Mesenteric fat pad (tissue), 1 donor: ENCODE measurements at places on chromosomes 1 and 21.

DNA sequence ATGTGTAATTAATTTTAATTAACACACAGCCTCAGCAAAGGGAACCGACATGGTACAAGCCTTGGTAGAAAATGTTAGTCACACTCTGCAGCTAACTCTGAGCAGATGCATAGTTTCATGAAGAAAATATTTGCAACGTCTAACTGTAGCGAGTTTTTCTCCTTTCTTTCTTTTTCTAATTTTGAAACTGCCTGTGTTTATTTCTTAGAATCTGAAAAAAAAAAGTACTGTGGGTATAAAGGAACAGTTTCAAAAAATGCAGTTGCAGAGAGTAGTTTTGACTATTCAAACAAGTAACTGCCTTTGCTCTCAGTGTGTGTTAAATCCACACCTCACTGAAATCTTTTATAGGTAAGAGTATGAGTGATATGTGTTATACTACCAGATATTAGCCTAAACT lies 149.9 kb upstream of the C1orf105 start:
- DNase-seq: no peak

- DNase-seq: no peak
Observed at GRCh38 chr1:111032295-111032897, 68.7 kb upstream of the LRIF1 start.

GRCh38 chr1:192476802-192477298 lies 98.7 kb upstream of the RGS1 start:
- no peak for DNase-seq

DNA sequence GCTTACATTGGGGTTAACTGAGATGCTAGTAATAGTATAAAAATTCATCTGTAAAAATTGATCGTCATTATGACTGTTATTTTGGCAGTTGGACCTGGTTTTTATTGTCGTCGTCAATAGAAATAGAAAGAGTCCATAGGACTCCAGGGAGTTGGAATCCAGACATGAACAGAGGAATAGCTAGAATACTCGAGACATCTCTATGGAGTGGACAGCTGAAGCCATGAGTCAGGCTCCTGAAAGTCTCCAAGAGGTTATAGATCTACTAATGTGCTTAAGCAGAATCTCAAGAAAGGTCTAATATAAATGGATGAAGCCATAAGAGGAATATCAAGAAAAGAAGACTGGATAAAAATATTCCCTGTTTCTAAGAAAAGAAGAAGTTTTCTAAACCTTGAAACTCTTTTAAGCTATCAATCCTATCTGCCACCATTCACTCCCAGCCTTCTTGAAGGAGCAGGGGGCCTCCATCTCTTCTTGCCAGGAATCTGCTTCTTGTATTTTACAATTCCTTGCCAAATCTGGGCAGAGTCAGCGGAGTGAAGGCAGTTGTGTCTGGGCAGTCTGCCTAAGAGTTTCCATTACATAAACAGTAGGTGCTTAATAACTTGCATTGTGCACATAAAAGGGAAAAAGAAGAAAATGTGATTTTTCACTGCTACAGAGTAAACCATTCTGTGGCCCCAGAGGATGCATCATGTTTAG lies 163.3 kb downstream of the ST6GALNAC5 start:
- DNase-seq: no peak

- DNase-seq: no peak
Observed at GRCh38 chr1:165862448-165862847, 35.0 kb downstream of the UCK2 start.

GRCh38 chr1:237050185-237050584 lies 8.2 kb downstream of the RYR2 start:
- DNase-seq: no peak

- DNase-seq: no peak
Observed at GRCh38 chr1:206575165-206575893, 36.9 kb downstream of the EIF2D start.

- DNase-seq: no peak
Observed at GRCh38 chr1:59707178-59707791, 107.5 kb upstream of the HOOK1 start.

DNA sequence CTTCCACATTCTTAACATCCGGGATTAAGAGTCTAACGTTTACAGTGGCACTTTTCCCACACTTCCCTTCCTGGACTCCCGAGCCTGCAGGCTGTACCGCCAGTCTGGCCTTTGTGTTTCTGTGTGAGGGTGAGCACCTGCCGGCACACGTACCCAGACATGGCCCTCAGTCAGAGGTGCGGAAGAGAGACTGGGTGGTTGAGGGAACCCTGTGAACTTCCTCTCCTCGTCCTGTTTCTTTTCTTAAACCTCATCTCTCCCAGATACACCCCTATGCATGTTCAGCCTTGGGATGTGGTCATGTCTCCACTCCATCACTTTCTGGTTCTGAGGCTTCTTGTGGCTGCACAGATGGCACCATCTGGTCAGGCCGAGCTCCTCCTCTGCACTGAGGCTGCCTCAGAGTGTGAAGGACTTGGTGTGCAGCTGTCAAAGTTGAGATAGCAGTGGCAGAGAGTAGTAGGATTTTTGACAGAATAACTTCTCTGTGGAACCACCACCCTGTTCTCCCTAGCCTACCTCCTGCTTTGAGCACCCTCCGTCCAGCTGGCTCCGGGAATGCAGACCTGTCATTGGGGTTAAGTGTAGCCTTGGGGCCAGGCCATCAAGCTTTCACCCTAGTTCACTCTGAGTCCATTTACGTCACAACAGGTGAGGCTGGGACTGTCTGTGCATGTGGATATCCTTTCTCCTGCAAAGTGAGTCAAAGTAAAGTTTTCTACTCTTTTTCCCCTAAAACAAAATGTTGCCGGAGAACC lies 31.4 kb downstream of the VASH2 start:
- no peak for DNase-seq

GRCh38 chr1:203818399-203818798 lies 23.0 kb downstream of the ZBED6 start:
- DNase-seq: no peak

- DNase-seq: no peak
Observed at GRCh38 chr21:25733859-25734653, 648 bp downstream of the ATP5PF start.
